Activated CD8-positive, alpha-beta T cell treated with anti-CD3 and anti-CD28 coated beads for 36 hours (primary cell): ENCODE measurements at places on chromosomes 2 and 18. TPM values are rescaled to one million over a fixed set of nuclear protein-coding genes. Genes with fewer than 3 reads are reported as not detected.

DNA sequence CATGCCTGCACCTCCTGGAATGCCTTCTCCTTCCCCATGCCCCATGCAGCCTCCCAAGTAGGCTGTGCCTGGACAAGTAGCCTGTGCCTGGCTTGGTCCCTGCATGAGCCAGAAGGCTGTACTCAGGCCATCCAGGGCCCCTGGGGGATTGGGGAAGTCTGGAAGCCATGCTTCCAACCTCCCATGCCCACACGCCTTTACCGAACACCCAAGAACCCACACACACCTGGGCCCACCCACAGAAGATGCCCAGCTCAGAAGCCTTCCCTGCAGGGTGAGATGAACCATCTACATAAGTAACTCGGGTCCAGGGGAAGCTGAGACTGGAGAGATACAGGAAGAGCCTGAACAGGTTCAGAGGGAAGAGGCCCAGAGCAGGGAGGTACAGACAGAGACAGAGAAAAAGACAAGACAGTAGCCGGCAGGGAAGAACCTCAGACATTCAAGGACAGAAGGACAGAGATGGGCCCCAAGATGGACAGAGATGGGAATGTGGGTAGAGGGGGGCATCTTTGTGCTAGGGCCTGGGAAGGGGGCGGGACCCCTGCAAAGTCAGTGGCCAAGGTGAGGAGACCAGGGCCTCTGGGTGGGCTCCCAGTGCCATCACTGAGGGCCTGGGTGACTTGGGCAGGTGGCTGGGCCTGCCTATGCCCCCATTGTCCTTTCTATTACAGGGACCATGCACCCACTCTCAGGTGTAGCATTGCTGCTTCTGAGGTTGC lies 4.3 kb downstream of the BIN1 start:
- no peaks in the 10 kb centered on the region for H3K36me3 ChIP-seq
- H3K27me3 ChIP-seq, result no peaks in the 10 kb centered on the region
- H3K4me1 ChIP-seq, result peaks cover 2% of the 10 kb centered on the region
- no peak overlapping the region for H3K27ac ChIP-seq

GRCh38 chr18:11877497-11878135 lies 26.4 kb downstream of the CHMP1B start:
- no peak overlapping the region for H3K27ac ChIP-seq
- peaks cover under 1% of the 10 kb centered on the region for H3K36me3 ChIP-seq
- no peak overlapping the region for H3K4me3 ChIP-seq
- no peaks in the 10 kb centered on the region for H3K4me1 ChIP-seq
- H3K27me3 ChIP-seq, result no peaks in the 10 kb centered on the region

DNA sequence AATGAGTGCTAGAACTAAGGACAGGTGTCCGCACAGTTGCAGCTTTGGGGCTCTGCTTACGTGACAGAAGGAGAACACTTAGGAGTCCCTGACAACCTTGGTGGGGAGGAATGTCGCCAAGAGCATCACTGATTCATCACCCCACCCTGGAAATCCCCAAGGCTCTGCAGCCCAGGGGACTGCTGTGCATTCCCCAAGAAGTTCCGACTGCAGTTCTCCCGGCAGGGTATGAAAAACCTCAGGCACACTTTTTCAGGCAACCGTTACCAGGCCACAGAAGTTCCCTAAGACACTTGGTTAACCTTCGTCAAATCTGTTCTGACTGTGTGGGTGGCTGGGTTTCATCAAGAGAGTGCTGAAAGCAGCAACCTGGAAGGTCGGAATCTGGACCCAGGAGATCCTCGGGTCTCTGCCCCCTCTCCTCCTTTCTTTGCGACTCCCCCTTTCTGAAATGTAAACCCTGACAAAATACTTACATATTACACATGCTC lies 192.1 kb upstream of the CXCR4 start:
- H3K4me3 ChIP-seq, result no peak overlapping the region
- H3K27me3 ChIP-seq, result no peaks in the 10 kb centered on the region
- no peaks in the 10 kb centered on the region for H3K36me3 ChIP-seq
- DNase-seq, result peak; percentile 37
- no peak overlapping the region for H3K27ac ChIP-seq

- no peaks in the 10 kb centered on the region for H3K4me1 ChIP-seq
- H3K27me3 ChIP-seq, result no peaks in the 10 kb centered on the region
- no peak for DNase-seq
- no peaks in the 10 kb centered on the region for H3K36me3 ChIP-seq
- H3K27ac ChIP-seq, result no peak overlapping the region
Measured at GRCh38 chr18:33751613-33752221, 173.7 kb downstream of the ASXL3 start.

- no peaks in the 10 kb centered on the region for H3K27me3 ChIP-seq
- H3K4me3 ChIP-seq, result peak overlapping the region; percentile 91
- H3K36me3 ChIP-seq, result peaks cover 38% of the 10 kb centered on the region
- peaks cover 62% of the 10 kb centered on the region for H3K4me1 ChIP-seq
Measured at GRCh38 chr2:159902722-159903121, 104.7 kb upstream of the CD302 start.

- DNase-seq, result peak; percentile 12
- H3K36me3 ChIP-seq, result no peaks in the 10 kb centered on the region
- no peak overlapping the region for H3K4me3 ChIP-seq
- H3K4me1 ChIP-seq, result no peaks in the 10 kb centered on the region
Measured at GRCh38 chr18:21115519-21116411, 4.2 kb upstream of the ROCK1 start.

DNA sequence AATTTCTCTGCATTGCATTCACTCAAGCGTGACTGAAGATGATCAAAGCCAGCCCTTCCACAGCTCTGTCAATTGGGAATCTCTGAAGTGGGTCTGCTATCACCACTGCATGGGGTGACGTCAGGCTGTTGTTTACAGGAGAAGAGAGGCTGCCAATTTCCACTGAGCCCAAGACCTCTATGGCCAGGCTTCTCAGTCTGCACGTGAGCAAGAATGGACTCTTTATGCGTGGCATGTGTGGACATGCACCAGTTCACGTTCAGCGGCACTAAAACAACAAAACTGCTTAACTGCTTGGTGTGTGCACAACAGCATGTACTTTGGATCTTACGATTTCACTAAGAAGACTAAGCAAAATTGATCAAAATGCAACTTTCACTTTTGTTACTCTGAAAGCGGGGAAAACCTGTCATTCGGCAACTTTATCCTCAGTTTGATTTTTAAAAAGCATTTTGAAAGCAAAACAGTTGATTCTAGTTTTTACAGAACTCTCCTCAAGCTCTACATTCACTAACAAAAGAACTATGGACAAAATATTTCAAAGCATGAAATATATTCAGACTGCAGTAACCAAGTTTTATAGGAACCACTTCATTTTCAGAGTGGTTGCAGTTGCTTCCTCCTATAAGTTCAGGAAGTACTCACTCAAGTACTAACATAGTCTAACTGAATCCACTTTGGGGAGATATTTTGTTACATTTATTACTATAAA lies 77.0 kb upstream of the SERTAD2 start:
- peaks cover 24% of the 10 kb centered on the region for H3K36me3 ChIP-seq
- H3K4me3 ChIP-seq, result peak overlapping the region; percentile 83
- peak; percentile 58 for DNase-seq

- no peak overlapping the region for H3K4me3 ChIP-seq
- no peaks in the 10 kb centered on the region for H3K36me3 ChIP-seq
- no peak for DNase-seq
- no peak overlapping the region for H3K27ac ChIP-seq
- no peaks in the 10 kb centered on the region for H3K4me1 ChIP-seq
Measured at GRCh38 chr18:39838831-39839230, 2116.2 kb upstream of the PIK3C3 start.

- no peak overlapping the region for H3K4me3 ChIP-seq
- H3K36me3 ChIP-seq, result no peaks in the 10 kb centered on the region
- no peak for DNase-seq
- no peak overlapping the region for H3K27ac ChIP-seq
Measured at GRCh38 chr2:112866128-112866835, 29.7 kb upstream of the IL1B start.

- DNase-seq, result no peak
- H3K27me3 ChIP-seq, result peaks cover 13% of the 10 kb centered on the region
- no peak overlapping the region for H3K27ac ChIP-seq
- no peak overlapping the region for H3K4me3 ChIP-seq
Measured at GRCh38 chr18:79763407-79763806, 34.3 kb upstream of the KCNG2 start.

DNA sequence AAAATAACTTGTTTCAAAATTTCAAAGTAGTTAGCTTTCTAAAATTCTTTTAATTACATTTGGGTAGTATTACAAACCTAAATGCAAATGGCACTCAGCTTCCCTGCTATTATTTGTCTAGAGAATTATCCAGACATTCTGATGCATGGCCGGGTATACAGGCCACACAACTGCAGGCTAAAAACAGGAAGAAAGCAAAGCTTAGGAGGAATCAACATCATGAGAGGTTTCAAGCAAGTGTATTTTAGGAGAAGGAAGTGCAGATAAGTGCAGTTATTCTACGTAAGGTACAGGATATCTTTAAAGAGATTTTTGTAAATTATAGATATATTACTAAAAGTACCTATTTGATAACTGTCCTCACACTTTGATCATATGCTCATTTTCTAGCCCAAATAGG lies 46.8 kb upstream of the RNU4ATAC start:
- H3K27ac ChIP-seq, result no peak overlapping the region
- H3K36me3 ChIP-seq, result no peaks in the 10 kb centered on the region
- peaks cover 6% of the 10 kb centered on the region for H3K4me1 ChIP-seq
- no peak overlapping the region for H3K4me3 ChIP-seq

GRCh38 chr18:79221136-79221535 lies 151.9 kb downstream of the ATP9B start:
- no peak overlapping the region for H3K27ac ChIP-seq
- peaks cover 4% of the 10 kb centered on the region for H3K36me3 ChIP-seq
- H3K27me3 ChIP-seq, result no peaks in the 10 kb centered on the region
- H3K4me3 ChIP-seq, result no peak overlapping the region

GRCh38 chr2:8438476-8438875 lies 243.4 kb upstream of the ID2 start:
- H3K36me3 ChIP-seq, result no peaks in the 10 kb centered on the region
- no peak for DNase-seq
- H3K4me3 ChIP-seq, result no peak overlapping the region
- H3K4me1 ChIP-seq, result peaks cover 13% of the 10 kb centered on the region

- H3K4me3 ChIP-seq, result no peak overlapping the region
- no peaks in the 10 kb centered on the region for H3K4me1 ChIP-seq
- no peak for DNase-seq
- H3K27me3 ChIP-seq, result no peaks in the 10 kb centered on the region
Measured at GRCh38 chr2:25411753-25412152, 70.0 kb upstream of the DNMT3A start.

DNA sequence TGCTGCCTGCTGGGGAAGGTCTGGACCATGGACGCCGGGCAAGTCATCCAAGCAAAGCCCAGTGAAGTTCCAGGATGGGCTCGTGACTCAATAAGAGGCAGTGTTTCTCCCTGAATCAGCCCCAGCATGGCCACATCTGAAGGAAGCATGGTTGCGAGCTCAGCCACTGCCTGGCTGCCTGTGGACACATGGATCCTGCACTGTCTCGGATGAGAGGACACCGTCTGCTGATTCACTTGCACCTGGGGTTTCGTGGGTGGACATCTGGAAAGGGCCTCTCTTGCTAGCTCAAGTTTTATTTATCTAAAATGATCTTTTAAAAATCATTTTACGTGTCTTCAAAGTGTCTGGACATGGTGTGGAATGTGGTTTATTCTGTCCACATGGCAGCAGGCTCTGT lies 224.8 kb upstream of the FN1 start:
- H3K4me3 ChIP-seq, result no peak overlapping the region
- no peaks in the 10 kb centered on the region for H3K36me3 ChIP-seq
- H3K4me1 ChIP-seq, result peaks cover 5% of the 10 kb centered on the region

DNA sequence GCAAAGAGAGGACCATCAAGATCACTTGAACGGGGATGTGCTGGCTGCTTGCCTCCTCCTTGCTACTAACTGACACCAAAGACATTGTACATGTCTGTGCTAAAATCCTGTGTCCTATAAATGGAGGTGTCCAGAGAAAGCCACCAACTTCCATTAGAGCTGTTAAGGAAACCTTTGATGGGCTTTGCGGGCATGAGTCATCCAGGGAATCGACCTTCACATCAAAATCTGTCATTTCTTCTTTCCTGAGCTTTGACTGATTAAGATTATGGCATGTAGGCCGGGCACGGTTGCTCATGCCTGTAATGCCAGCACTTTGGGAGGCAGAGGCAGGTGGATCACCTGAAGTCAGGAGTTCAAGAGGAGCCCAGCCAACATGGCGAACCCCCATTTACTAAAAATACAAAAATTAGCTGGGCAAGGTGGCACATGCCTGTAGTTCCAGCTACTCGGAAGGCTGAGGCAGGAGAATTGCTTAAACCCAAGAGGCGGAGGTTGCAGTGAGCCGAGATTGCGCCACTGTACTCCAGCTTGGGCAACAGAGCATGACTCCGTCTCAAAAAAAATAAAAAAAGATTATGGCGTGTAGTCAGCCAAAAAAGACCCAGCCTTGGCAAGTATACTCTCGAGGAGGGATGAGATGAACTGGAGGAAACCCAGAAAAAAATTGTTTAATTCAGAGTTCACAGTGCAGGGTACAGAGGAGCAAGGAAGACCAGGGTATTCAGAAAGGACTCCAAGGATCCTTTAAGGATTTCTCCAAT lies 115.8 kb downstream of the CABLES1 start:
- no peak overlapping the region for H3K4me3 ChIP-seq
- no peaks in the 10 kb centered on the region for H3K27me3 ChIP-seq
- peaks cover 2% of the 10 kb centered on the region for H3K4me1 ChIP-seq
- H3K27ac ChIP-seq, result no peak overlapping the region

GRCh38 chr2:174611854-174612253 lies 14.2 kb upstream of the WIPF1 start:
- peaks cover 56% of the 10 kb centered on the region for H3K36me3 ChIP-seq
- no peaks in the 10 kb centered on the region for H3K27me3 ChIP-seq
- H3K4me3 ChIP-seq, result no peak overlapping the region
- peaks cover 91% of the 10 kb centered on the region for H3K4me1 ChIP-seq
- no peak for DNase-seq

GRCh38 chr2:181300600-181301291 lies 156.4 kb upstream of the ITGA4 start:
- DNase-seq, result peak; percentile 45
- H3K27me3 ChIP-seq, result no peaks in the 10 kb centered on the region
- peak overlapping the region; percentile 81 for H3K27ac ChIP-seq
- H3K36me3 ChIP-seq, result peaks cover 33% of the 10 kb centered on the region
- H3K4me3 ChIP-seq, result peak overlapping the region; percentile 47

DNA sequence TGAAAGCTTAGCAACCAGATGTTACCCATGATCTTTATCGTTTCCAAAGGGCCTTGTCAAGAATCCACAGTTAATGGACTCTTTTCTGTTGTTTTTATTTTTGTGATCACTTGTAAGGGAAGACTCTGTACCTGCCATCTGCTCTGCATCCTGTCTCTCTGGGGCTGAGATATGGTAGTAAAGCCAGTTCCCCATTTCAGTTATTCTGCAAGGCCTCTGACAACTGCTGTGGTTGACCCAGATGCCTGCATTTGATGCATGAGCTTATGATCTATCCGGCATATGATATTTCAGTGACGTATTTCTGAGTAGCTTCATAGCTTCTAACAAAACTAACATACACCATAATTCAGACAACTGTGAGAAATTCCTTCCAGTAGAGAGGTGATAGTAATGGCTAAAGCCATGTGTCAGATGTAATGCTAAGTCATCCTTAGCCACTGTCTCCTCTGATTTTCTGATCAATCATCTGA lies 105.1 kb downstream of the TPO start:
- peak; percentile 23 for DNase-seq
- H3K27me3 ChIP-seq, result no peaks in the 10 kb centered on the region
- H3K36me3 ChIP-seq, result no peaks in the 10 kb centered on the region
- H3K4me1 ChIP-seq, result peaks cover 19% of the 10 kb centered on the region
- no peak overlapping the region for H3K4me3 ChIP-seq

The MATN3 gene
- not detected for total RNA-seq

The MBP gene
- 39.9 TPM for total RNA-seq

The KCNJ3 gene
- not detected for total RNA-seq

The KIF5C gene
- total RNA-seq, result 11.1 TPM

The FEV gene
- total RNA-seq, result not detected
